ENCODE measurements at places on chromosomes 16 and 17.

DNA sequence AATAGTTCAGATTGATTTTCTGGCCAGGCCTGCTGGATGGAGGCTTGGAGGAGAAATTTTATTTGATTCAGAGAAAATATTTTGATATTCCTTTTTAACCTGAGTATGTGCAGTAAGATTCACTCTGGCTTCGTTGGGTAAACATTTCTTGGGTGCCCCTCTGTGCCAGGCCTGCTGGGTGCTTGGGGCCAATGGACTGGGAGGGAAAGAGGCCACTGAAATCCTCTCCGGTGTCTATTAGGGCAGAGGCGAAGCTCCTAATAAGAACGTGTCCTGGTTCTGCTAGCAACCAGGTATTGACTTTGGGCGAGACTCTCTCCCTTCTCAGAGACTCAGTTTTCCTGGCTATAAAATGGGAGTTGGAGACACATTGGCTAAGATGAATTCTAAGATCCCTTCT, 122.5 kb downstream of the CYLD start:
- DNase-seq: no peak

- DNase-seq: no peak
Measured at GRCh38 chr17:42130310-42130936, 7.8 kb downstream of the HSPB9 start.

GRCh38 chr17:82076785-82077591, 11.4 kb upstream of the DUS1L start:
- no peak for DNase-seq

- DNase-seq: peak; percentile 53
Measured at GRCh38 chr16:14249291-14250032, 178.3 kb downstream of the MRTFB start.

- DNase-seq: no peak
Measured at GRCh38 chr17:77572851-77573250, 385.7 kb upstream of the TNRC6C start.

GRCh38 chr16:52501746-52502145, 45.2 kb downstream of the TOX3 start:
- DNase-seq: no peak

GRCh38 chr16:20051147-20051546, 22.5 kb downstream of the GPR139 start:
- DNase-seq: no peak

GRCh38 chr17:77512062-77512946, 371.5 kb downstream of the SEC14L1 start:
- no peak for DNase-seq

DNA sequence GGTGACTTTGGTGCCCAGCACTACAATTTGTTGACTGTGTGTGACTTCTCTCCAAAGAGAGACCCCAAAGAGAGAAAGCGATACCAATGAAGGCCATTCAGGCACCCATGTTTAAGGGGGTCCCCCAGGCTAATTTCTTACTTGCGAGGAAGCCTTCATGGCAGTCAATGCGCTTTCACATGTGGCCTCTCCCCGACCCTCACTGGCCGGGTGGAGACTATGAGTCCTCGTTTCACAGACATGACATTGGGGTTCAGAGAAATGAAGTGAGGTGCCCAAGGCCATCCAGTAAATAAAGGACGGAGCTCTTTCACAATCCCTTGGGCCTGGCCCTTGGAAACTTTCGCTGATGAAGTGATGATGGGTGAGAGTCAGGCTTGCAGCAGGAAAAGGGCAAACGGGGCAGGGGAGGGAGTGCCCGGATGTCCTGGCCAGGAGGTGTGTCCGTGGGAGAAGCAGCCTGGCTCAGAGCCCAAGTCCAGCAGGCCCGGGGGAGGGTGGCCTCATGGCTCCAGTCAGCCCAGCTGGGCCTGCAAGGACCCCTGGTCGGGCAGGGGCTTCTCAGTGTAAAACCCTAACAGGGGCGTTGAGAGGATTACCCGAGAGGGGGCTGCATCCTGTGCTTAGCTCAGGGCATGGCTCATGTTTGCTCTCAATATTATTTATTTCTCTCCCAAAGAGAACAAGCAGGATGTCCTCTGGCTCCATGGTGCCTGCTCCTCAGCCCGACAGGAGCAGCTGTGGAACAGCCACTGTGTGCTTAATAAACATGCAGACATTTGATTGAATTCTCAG, 14.7 kb downstream of the TBX2 start:
- no peak for DNase-seq

- no peak for DNase-seq
Measured at GRCh38 chr17:80491478-80492342, 15.3 kb upstream of the NPTX1 start.

DNA sequence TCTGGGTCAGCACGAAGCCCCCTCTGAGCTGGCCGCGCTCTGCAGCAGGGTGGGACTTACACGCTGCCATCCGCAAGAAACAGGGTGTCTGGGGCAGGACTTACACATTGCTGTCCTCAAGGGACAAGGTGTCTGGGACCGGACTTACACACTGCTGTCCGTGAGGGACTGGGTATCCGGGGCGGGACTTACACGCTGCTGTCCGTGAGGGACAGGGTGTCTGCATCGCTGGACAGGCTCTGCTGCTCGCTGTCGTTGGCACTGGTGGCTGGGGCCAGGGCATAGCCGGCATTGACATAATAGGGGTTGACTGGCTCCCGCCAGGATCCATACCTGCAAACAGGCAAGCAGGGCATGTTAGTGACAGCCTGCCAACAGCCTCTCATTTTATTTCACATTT, 31.4 kb downstream of the PDIA2 start:
- DNase-seq: no peak

- DNase-seq: peak; percentile 71
Measured at GRCh38 chr17:7393613-7394451, 493 bp downstream of the PLSCR3 start.

DNA sequence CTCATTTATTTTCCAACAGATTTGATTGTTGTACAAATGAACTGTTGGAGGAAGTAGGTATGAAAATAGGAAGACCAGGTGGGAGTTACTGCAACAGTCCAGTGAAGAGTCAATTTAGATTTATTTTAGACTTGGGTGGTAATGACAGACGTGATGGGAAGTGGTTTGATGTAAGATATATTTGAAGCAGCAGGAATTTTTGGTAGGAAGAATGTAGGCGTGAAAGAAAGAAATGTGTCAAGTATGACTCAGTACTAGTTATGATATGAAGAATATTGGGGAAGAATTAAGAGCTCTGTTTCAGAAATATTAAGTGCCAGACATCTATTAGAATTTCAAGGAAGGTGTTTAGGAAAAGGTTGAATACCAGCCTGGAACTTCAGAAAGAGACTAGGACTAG, 247.9 kb upstream of the AXIN2 start:
- DNase-seq: no peak

GRCh38 chr17:45771271-45771959, 12.7 kb upstream of the CRHR1 start:
- DNase-seq: no peak

DNA sequence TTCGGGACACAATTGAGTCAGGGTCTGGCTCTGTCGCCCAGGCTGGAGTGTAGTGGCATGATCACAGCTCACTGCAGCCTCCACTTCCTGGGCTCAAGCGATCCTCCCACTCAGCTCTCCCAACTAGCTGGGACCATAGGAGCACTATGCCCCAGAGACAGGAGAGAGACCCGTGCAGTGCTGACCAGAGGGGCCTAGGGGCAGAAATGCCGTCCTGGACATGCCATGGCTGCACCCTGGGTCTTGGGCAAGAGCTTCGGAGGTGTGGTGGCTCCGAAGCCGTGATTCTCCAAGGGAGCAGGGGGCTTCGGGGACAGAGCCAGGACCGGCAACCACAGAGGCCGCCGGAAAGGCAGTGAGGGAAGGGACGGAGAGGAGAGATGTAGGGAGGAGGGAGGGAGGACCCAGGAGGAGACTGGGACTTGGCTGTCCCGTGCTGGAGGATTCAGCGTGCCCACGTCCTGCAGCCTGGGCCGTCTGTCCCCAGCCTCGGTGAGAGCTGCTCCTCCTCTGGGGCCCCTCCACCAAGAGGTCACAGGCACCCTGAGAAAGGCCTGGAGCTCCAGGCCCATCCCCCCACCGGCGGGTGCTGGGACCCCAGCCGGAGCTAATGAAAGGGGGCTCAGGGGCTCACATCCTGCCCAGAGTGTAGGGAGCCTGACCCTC, 21.9 kb downstream of the TPSD1 start:
- DNase-seq: no peak

GRCh38 chr17:15238676-15239422, 26.3 kb downstream of the PMP22 start:
- DNase-seq: no peak

- no peak for DNase-seq
Measured at GRCh38 chr16:81189100-81189664, 49.3 kb upstream of the BCO1 start.

DNA sequence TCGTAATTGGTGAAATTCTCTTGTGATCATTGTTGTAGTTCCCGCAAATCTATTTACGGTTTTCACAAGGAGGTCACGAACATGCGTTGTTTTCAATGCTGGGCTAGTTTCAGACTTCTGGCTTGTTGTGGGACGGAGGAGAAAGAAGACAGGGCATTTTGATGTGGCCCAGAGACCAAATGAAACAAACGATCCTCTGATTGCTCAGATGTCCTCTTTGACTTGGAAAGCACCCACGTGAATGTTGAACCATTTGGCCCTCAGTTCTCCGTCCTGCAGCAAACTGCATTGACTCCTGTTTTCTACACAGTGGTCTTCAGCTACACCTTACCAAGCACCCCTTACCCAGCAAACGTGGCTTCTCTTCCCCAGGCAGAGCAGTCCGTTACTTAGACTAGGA, 391.0 kb downstream of the WWOX start:
- no peak for DNase-seq

DNA sequence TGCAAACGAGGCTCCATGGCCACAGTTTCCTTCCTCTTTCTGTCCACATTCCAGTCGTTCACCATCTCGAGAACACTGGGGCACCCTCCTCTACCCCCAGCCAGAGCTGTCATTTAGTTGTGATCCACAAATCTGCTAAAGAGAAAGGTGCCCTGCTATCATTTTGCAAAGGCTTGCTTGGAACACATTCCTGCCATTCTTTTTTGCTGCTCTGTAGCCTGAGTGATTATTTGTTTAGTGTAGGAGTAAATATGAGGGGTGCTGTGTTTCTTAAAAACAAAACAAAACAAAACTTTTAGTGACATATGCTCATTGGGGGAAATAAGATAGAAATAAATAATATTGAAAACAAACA, 166.7 kb downstream of the PRKCA start:
- no peak for DNase-seq

DNA sequence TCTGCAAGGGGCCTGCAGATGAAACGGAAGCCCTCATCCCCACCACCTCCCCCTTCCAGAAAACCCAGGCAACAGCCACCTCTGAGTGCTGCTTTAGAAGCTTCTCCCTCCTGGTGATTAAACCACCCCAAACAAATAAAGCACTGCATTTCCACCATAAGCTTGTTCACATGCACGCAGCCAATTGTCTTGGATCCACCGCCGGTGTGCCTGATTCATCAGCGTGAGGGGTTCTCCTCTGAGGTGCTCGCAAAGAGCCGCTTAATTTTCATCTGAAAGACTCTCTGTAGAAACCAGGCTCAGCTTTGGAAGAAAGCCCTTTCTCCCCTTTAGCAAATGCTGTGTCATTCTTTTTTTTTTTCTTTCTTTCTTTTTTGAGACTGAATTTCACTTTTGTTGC, 155.2 kb upstream of the EEF2KMT start:
- DNase-seq: no peak

DNA sequence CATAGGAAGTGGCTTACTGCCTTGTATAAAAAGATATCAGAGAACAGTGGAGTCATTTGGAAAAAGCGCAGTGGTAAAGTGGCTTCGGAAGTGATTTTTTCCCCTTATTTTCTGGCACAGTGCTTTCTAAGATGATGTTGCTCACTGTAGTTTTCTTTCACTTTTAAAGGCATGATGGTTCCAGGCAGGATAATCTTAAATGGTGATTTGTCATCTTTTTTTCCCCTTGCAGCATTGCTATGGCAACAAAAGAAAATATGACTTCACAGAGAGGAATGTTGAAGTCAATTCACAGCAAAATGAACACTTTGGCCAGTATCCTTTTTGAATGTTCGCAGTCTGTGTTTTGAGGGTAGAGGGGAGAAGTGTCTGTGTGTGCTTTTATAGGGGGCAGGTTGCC, 42.5 kb downstream of the GOSR1 start:
- DNase-seq: no peak

- no peak for DNase-seq
Measured at GRCh38 chr17:79739148-79740062, 8.7 kb downstream of the ENPP7 start.

GRCh38 chr17:4584101-4584916, at the start of gene SMTNL2:
TSS of gene SMTNL2 (plus strand) at chr17:4584529. CDS start at chr17:4584606, 77 bp downstream.
- peak; percentile 33 for DNase-seq

GRCh38 chr17:250487-251300, 69.2 kb upstream of the DOC2B start:
- DNase-seq: peak; percentile 8

DNA sequence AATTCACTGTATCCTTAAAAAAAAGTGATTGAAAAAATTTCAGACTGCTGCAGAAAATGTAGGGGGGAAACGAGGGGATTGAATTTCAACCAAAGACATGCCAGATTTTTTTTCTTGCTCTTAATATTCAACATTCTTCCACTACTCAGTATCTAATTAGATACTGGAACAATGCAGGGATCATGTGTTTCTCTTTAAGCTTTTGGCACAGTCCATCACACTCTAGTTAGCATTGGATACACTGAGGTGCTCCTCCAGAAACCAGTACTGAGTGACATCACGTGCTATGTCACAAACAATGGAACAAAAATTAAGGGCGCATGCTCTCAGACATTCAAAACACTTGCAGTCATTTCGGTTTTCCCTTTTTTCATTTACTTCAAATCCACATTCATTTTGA, 298.6 kb upstream of the PSMD7 start:
- no peak for DNase-seq

DNA sequence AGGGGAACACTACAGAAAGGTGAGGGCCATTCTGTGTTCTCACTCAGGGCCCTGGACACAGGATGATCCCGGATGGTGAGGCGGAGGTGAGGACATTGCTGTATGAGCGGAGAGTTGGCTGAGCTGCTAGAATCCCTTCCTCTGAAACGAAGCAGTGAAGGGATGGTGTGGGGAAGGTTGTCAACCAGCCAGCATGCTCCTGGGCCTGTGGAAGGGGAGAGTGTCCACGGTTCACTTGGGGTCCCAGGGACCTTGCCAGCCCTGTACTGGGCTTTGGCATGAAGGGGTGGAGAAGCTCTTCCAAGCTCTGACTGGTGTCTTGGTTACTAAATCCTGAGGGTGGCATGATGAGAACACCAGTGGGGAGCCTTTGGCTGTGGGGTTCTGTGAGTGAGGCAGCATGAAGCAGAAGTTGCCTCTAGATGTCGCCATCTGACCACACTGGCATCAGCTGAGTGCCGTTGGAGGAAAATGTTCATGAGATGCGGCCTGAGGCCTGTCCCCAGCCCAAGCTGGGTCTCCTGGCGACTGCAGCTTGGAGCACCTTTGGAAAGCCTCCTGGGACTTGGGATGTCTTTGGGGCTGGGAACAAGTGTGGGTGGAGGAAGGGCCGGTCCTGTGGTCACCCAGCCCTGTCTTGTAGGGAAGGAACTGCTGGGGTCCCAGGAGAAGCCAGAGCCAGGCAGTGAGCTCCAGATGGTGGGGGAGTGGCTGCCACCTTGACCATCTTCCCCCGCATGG, 14.8 kb downstream of the PDP2 start:
- peak; percentile 57 for DNase-seq

Data from activated CD8-positive, alpha-beta memory T cell treated with anti-CD3 and anti-CD28 coated beads, Interleukin-2, amount 50 U/mL, for 4 hours (primary cell).